ENCODE measurements at places on chromosomes 5 and 9.

DNA sequence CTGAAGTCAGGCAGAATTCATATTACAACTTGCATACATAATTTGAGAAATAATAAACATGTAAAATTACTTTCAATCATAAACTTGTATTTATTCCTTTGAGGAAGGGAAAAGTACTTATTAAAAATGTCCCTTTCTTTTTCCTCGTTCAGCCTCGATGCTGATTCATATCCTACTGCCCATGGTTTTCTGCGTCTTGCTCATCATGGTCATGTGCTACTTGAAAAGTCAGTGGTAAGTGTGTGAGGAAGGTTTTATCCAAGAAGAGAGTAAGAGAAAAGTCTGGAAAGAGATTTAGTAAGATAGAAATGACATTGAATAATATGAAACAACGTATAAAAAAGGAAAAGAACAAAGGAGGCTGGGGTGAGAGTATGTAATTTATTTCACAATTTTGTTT lies 85.9 kb downstream of the OSMR start:
- DNase-seq, result peak; percentile 12

DNA sequence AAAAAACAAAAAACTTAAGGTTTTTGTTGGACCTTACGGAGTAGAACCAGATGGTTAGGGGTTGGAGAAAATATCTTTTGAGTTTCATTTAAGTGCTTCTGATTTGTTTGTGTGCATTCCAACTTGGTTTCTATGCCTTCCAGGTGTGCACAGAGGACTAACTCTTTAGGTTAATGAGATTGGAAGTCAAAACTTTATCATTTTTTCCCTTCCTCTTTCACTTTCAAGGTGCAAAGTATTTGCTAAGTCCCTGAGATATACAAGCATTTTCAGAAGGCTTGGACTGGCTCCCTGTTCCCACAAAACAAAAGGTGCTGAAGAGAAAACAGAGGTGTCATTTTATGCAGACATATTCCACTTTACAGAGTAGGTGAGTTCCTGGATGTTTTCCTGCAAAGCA lies 30.3 kb upstream of the CER1 start:
- no peak for DNase-seq

GRCh38 chr9:108254236-108254635 lies 601.5 kb downstream of the ACTL7B start:
- DNase-seq, result no peak

DNA sequence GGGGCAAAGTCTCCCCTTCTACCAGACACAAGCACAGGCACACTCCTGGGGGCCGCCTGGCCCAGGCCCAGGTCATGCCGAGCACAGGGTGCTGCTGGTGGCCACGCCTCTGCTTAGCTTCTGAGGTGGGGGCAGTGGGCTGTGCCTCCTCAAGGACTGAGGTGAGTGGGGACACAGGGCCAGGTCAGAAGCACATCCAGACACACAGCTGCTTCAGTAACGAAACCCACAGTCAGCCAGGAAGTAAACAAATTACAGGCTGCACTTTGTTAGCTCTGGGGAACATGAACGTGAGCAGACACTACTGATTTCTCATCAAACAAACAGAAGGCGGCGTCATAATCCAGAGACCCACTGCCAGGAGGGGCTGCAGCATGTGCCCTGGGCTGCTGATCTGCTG lies 192.4 kb downstream of the HSPA4 start:
- DNase-seq, result no peak

- DNase-seq, result no peak
These were observed 15.4 kb downstream of the NIPSNAP3B start for GRCh38 chr9:104779334-104779733.

DNA sequence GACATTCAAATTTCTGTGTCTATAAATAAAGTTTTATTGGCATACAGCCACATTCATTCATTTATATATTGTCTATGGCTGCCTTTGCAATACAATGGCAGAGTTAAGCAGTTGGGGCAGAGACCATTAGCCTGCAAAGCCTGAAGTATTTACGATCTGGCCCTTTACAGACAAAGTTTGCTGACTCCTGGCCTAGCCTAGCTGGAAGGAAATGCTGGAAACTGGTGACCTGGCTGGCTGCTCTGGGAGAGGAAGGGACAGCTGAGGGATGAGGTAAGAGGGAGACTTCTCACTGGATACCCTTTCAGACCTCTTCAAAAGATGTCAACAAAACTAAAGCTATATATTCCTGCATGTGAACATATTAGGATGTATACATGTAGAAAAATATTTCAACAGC lies 66.0 kb upstream of the PPARGC1B start:
- no peak for DNase-seq

DNA sequence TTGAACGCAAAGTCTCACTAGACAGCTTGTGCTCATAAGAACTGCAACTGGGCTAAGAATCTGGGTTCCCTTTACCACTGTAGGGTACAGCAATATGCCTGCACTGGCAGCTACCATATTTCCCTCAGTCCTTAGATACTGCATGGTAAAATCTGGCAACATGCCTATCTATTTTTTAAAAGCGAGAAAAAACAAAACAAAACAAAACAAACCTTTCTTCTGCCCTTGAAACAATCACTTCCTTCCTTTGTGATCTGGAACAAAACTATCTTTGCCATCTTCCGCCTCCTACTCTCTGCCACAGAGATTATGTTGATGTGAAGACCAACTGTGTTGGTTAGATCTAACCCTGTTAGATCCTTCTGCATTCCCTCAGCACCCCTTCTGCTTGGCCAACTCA lies 242.9 kb downstream of the EBF1 start:
- no peak for DNase-seq

- no peak for DNase-seq
These were observed 22.8 kb downstream of the THBS4 start for GRCh38 chr5:80057921-80058320.

DNA sequence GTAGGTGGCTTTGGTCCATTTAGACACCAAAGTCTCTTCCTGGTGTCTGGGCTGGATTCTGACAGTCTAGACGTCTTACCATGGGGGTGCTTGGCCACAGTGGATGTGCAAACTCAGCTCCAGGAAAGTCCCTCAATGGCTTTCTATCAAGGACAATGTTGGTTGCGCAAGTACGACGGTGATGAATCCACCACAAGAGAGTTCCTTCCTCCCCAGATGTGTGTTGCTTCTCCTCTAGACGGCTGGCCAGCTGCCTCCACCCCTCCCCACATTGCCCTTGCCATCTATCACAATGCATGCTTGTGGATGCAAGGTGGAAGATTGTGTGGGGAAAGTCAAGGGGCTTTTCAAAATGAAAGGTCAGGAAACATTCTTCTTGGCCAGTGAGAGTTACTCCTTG lies 89.7 kb upstream of the IRX2 start:
- DNase-seq, result no peak

DNA sequence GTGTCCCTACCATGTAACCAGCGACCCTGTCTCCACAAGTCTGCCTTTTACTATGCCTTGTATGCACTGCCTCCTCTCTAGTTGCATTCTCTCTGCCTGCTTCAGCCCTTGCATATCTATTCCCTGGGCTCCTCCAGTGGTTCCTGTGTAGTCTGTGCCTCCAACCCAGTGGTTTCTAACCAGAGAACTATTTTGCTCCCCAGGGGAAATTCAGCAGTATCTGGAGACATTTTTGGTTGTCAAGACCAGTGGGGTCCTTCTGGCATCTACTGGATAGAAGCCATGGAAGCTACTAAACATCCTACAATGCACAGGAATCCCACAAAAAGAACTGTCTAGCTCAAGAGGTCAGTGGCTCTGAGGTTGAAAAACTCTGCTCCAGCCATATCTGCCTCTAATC lies 224.1 kb upstream of the RASEF start:
- DNase-seq, result no peak

GRCh38 chr5:17400724-17401469 lies 97.1 kb upstream of the TAF11L2 start:
- DNase-seq, result no peak

DNA sequence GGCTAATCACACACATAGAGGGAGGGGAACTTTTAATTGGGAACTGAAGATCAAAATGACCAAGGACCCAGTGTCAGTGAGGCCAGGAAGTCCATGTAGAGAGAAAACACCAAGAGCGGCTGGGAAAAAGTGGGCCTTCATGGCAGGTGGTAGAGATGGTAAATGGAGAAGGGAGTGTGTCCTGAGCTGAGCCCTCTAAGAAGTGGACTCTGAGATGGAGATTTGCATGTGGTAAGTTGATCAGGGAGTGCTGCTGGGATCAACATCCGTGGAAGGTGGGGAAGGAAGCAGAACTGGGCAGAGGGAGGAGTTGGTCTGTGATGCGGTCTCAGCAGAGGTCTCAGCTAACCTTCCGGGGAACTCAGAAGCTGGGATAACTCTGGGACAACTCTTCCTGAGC lies 18.9 kb upstream of the PDZD2 start:
- no peak for DNase-seq

GRCh38 chr9:115548609-115549260 lies 430.8 kb upstream of the TNC start:
- peak; percentile 3 for DNase-seq

DNA sequence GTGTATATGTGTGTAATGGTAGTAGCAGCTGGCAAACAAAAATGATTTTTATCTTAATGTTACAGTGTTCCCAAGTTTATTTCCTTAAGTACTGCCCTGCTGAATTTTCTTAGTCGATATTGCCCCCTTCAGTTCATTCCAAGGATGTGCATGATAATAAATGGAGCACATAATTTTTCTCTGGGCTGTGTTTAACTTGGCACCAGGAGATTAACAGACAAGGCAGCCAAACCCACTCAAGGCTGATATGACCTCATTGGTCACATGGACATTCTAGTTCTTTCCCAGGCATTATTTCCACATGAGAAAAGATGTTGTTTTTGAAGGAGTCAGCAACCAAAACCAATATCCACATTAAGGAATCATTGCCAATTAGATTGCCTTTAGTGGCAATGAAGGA lies 61.8 kb downstream of the COX7C start:
- DNase-seq, result peak; percentile 84

- no peak for DNase-seq
These were observed 304.4 kb downstream of the DMRT2 start for GRCh38 chr9:1354606-1355005.

GRCh38 chr5:177064500-177065277 lies 22.0 kb upstream of the FGFR4 start:
- no peak for DNase-seq

- no peak for DNase-seq
These were observed 34.3 kb downstream of the FAT2 start for GRCh38 chr5:151556806-151557205.

- no peak for DNase-seq
These were observed 69.4 kb upstream of the ZBTB43 start for GRCh38 chr9:126735482-126735881.

DNA sequence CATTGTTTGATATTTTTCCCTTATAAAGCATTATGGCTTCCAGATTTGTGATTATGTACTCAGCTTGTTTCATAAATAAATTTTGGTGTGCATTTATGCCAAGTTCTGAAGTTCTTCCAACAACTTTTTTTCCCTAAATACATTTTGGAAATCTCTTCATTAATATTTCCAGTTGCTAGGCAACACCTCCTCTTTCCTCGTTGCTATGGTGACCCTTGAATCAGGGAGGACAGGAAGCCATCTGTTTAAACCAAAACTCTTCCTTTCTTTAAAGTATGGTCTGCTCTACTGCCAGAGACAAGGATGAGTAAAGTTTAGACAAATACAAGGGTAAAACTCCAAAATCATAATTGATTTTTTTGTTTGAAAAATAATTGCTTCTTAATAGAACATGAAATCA lies 779.3 kb downstream of the CDH9 start:
- no peak for DNase-seq

DNA sequence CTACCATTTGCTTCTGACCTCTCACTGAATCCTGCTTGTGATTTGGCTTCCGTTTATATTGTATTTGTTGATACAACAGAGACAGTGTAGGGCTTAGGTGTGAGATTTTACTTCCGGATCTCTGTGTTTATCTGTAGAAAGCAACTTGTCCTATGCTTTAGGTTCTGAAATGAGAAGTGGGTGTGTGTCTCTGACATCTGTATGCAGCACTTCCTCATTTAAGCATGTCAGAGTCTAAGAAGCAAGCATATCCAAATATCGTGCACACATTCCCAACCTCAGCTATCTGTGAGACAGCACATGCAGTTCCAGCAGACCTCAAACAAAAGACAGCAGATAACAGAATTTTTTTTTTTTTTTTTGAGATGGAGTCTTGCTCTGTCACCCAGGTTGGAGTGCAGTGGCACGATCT lies 16.3 kb downstream of the KLF9 start:
- DNase-seq, result no peak

- DNase-seq, result no peak
These were observed 63.5 kb upstream of the KLF9 start for GRCh38 chr9:70477907-70478480.

DNA sequence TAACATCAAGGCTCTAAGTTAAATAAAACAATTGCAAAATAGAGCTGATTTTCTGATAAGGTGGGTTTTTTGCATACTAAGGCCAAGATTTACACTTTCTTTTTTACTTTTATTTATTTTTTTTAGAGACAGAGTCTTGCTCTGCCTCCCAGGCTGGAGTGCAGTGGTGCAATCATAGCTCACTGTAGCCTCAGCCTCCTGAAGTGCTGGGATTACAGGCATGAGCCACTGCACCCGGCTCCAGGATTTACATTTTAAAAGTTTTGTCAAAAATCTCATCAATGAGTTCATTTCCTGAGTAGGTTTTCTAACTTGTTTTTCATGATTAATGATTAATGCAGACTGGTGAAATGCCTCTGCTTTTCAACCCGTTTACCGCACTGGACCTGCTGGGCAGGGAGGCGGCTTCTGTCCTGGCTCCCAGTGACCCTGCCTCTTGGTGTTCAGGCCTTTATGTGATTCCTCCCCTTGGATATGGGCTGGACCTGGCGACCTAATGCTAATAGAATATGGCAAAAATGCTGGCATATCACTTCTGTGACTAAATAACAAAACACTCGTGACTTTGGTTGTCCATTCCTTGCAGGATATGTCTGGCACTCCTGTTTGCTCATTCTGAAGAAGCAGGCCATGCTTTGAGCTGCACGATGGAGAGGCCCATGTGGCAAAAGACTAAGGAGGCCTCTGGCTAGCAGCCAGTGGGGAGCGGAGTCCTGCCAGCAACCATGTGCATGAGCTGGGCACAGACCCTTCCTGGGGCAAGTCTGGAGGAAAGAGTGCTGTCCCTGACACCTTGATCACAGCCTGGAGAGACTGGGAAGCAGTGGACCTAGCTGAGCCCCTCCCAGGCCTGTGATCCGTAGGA lies 72.2 kb upstream of the PTCH1 start:
- DNase-seq, result peak; percentile 88

DNA sequence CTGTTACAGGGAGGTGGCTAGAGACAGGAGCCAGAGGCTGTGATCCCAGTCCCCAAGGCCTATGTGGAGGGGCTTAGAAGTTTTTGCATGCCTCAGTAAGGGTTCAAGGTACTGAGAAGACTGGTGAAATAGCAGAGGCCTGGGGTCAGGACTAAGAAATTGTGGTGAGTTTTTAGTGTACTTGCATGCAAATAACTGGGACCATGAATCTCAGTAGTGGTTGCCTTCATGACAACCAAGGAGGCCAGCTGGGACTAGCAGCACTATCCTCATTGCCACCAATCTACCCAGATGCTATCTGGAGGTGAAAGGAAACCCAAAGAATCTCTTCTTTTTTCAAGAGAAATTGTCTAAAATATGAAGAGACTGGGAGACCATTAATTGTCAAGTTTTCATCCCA lies 395.1 kb downstream of the CETN3 start:
- no peak for DNase-seq

Data from kidney tubule cell (primary cell).